ENCODE measurements at places on chromosomes 7 and 10. TPM values are rescaled to one million over a fixed set of nuclear protein-coding genes. Genes with fewer than 3 reads are reported as not detected.

- DNase-seq, result peak; percentile 86
Measured at GRCh38 chr7:87219545-87220025, at the start of gene TMEM243. Gene TMEM243, minus strand, starts transcription at chr7:87219732. Its CDS starts 229 bp downstream, at chr7:87219503.

ADAM22 gene
- 3.1 TPM for total RNA-seq

- DNase-seq, result no peak
Measured at GRCh38 chr7:46715579-46715978, 794.5 kb upstream of the IGFBP3 start.

- no peak for DNase-seq
Measured at GRCh38 chr10:61965703-61966395, 64.3 kb downstream of the ARID5B start.

CYP3A5 gene
- 112 TPM for total RNA-seq

CRHR2 gene
- 0.09 TPM for total RNA-seq

LBX1 gene
- total RNA-seq, result not detected

EFCAB10 gene
- not detected for total RNA-seq

- no peak for DNase-seq
Measured at GRCh38 chr7:45696476-45696875, 122.3 kb downstream of the ADCY1 start.

DNA sequence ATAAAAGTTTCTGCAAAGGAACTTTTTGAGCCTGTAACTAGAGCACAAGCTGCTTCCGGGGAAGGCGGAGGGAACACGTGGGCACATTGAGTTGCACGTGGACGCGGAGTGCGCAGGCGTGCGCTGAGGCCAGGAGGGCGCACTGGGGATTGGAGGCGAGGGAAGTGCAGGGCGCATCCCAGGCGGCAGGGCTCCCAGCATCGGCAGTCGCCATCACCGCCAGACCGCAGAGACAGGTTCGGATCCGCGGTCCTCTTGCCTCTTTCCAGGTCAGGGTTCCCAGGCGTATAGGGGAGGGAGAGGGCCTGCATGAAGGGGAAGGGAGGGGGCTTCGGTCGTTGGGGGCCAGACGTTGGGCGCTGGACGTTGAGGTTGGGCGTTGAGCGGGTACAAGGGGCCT, at the start of gene TDRD1:
Gene TDRD1 (plus strand): TSS at position 206 of the 400 bp plus-strand sequence. CDS start 8,479 bp downstream, outside the sequence.
- DNase-seq, result no peak

DNA sequence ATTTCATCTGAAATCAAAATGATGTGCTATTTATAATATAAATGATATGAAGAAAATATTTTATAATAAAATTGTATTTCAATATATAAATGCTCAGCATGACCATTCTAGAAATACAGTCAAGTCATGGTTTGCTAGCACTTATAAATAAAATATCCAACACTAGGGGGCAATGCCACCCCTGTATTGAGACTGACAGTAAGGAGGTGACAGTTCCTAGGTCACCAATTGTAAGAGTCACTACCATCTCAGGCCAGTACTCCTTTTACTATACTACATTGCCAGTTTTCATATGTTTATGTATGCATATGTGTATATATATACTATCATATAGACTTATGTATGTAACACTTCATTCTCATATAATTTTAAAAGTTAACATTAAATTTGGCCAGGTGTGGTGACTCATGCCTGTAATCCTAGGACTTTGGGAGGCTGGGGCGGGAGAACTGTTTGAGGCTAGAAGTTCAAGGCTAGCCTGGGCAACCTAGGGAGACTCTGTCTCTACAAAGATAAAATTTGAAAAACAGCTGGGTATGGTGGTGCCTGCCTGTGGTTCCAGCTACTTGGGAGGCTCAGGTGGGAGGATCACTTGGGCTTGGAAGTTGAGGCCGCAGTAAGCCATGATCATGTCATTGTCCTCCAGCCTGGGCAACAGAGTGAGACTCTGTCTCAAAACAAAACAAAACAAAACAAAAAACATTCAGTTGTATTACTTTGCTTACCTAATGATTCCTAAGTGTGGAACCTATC, 2.4 kb upstream of the CNOT4 start:
- DNase-seq, result no peak

FZD1 gene
- total RNA-seq, result 7.4 TPM

CDK14 gene
- total RNA-seq, result 5.1 TPM

DNA sequence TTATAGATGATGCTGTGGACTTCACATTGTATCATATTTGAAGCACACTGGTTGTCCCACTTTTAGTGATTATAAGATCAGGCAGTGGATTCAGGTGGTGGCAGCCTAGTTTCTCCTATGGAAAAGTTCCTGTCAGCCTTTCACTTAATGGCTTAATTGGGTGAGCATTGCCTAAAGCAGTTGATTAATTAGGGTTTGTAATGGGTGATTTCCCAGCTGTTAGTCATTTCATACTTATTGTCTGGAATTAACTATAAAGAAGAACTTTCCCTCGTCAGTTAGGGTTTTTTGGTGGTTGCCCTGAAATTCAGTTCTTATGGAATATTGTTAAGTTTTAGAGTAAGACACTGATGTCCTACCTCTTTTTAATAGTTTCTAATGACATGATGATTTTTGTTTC, 78.8 kb downstream of the SLC25A40 start:
- DNase-seq, result no peak

- DNase-seq, result no peak
Measured at GRCh38 chr7:18590241-18590640, 94.7 kb downstream of the HDAC9 start.

HGF gene
- total RNA-seq, result 3.2 TPM

GRCh38 chr7:135321556-135321955, 87.9 kb downstream of the STRA8 start:
- no peak for DNase-seq

- DNase-seq, result peak; percentile 79
Measured at GRCh38 chr10:5546891-5547680, 22.3 kb downstream of the CALML3 start.

DNA sequence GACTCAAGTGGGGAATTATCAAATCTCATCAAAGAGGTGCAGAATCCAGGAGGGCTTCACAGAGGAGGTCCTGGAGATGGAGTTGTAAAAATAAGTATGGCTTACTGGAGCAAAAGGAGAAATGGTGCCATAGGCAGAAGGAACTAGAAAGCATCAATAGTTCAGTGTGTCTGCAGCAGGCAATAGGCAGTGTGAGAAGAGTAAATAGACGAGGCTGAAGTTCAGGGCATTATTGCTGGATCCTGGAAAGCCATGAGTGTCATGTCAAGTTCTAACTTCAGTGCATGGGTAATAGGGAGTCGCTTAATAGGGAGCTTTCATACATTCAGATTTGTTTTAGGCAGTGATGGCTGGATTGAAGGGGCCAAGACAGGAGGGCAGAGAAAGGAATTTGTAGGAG, 39.3 kb downstream of the CYP26A1 start:
- DNase-seq, result no peak

DNA sequence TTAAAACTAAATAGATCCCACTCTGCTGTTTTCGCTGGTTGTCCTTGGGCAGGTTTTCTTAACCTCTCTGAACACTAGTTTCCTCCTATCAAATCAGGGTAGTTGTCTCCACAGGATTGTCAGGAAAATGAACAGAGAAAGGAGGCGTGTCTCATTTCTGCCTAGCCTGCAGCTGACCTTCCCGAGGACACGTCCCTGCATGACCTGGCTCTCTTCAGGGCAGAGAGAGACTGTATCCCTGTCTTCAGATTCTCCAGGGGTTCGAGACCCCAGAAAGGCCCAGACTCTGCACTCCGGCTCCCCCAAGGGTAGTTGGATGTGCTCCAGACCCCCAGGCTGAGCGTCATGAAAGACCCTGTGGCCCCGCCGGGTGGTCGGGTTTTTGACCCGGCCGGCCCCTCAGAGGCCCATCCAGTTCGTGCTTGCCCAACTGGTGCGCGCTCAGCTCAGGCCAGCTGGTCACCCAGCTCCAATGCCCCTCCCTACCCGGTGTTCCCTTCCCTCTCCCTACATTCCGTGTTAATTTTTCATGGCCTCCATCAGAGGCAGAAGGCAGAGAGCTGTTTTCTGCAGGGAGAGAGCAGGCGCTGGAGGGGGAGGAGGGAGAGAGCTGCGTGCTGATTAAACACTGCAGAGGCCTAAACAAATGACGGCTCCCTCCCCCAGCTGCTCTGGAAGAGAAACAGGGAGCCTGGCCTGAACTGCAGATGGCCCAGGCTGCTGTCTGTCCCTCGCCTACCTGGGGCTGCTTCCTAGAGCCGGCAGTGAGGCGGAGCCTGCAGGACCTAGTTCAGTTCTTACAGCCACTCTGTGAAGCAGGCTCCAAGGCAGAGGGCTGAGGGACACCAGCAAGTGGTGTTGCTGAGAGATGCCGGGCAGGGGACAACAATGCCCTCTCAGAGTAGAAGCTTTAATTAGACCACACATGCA, 86.2 kb upstream of the PPIF start:
- peak; percentile 70 for DNase-seq

BBIP1 gene
- 15.7 TPM for total RNA-seq

UBN2 gene
- 17.6 TPM for total RNA-seq

DNA sequence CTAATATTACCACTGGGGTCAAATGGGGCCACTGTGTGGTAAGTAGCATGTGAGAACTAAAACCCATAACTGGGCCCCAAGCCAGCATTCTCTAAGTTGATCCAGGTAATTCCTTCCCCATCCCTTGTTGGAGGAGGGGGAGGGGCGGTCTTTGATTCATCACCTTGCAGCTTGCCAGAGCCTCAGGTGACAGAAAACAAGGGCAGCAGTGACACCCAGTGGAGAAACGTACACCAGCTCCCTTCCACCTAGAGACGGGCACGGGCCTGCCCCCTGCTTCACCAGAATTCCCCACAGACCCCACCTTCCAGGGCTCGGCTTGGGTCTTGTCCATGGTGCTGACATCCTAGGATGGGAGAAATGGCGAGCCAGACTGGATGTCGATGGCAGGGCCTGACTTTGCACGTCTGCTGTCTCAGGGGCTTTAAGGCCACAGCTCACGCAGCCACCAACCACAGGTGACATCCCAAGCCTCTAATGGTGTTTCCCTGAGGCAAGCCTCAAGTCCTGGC, 102.0 kb downstream of the STRA8 start:
- DNase-seq, result peak; percentile 67

SERPINE1 gene
- 1.8 TPM for total RNA-seq

DNA sequence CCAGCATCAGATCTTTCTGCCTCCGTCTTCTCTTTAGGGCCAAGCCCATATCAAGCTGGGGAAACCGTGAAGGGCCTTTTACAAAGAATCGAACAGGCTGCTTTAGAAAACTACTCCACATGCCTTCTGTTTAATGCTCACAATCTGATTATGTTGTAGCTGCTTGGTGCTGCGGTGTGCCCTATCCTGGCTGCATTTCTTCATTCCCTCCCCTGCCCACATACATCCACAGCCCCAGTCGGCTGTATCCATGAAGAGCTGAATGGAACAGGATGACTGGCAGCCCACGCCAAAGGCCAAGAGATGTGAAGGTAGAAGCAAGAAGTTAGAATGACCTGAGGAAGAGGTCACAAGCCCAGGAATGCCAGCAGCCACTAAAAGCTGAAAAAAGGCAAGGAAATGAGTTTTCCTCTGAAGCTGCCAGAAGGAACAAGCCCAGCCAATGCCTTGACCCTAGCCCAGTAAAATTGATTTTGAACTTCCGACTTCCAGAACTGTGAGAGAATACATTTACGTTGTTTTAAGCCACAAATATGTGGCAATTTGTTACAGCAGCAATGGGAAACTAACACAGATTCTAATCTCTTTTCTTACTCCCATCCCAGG, 22.2 kb downstream of the TAS2R41 start:
- no peak for DNase-seq

DNA sequence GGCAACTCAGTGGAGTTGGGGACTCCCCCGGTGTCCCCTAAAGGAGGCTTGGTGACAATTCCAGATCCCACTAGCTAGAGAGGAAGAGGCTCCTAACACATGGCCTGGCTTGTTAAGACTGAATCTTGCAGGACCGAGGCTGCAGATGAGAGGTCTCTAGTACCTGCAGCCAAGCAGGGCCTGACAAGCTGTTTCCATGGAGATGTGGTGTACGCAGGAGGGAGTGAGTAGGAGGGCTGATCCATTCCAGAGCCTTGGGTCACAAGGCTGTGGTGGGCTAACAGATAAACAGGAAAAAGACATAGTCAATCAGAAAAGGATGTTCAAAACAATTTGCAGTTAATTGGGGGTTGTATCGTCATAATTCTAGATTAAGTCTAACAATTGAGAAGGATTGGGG, 77.3 kb upstream of the MKLN1 start:
- DNase-seq, result no peak

COL28A1 gene
- total RNA-seq, result 5.1 TPM

GRCh38 chr7:105577251-105577650, 4.0 kb downstream of the EFCAB10 start:
- no peak for DNase-seq

MKX gene
- total RNA-seq, result 0.06 TPM

PURB gene
- total RNA-seq, result 20.9 TPM

DNA sequence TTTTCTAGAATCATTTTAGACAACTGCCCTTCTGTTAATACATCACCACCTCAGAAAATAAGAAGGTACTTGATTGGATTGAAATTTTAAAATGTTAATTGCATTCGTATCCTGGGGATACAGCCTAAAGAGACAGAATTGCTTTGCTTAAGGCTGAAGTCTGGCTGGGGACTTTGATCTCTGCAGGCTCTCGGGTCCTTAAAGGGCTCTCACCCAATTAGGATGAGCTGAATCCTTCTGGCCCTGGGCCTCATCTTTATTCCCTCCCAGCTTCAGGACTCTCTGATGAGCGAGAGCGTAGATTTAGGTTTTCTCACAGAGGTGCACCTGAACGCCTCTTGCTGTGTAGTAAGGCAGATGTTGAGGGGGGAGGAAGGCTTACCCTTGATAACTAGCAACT, 475.3 kb upstream of the C7orf33 start:
- no peak for DNase-seq

DNA sequence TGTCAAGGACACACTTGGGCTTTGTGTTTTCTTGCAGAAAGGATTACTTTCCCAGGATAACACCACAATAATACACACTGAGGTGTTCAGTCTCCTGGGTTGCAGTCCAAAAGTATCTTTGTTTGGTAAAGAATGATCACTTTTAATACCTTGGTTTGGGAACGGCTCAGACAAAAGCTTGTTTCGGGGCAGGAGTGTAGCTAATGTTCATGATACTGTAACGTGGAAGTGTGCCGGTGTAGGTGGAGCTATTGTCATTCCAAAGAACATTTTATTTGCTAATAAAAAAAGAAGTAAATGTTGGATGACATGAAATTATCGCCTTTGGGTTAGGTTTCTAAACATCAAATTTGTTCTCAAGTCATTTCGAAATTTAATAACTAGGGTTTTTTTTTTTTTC, 1.2 kb downstream of the EIF4H start:
- DNase-seq, result no peak

TRPV5 gene
- total RNA-seq, result not detected

AKR1D1 gene
- total RNA-seq, result not detected

GRCh38 chr10:128062881-128063563, 63.2 kb downstream of the MKI67 start:
- peak; percentile 46 for DNase-seq

GRCh38 chr7:145681646-145682045, 435.0 kb upstream of the CNTNAP2 start:
- DNase-seq, result no peak

- DNase-seq, result no peak
Measured at GRCh38 chr10:786633-787474, 97.4 kb upstream of the DIP2C start.

SLC12A9 gene
- total RNA-seq, result 31.0 TPM

- DNase-seq, result no peak
Measured at GRCh38 chr7:122951006-122951405, 44.5 kb downstream of the TAS2R16 start.

GRCh38 chr7:25263337-25263736, 35.1 kb upstream of the NPVF start:
- DNase-seq, result no peak

LMTK2 gene
- total RNA-seq, result 51.4 TPM

- DNase-seq, result no peak
Measured at GRCh38 chr7:138726288-138726687, 25.1 kb upstream of the SVOPL start.

GALNT11 gene
- total RNA-seq, result 16.3 TPM

Data from left colon (tissue), 2 donors.